Activated CD8-positive, alpha-beta memory T cell treated with anti-CD3 and anti-CD28 coated beads, Interleukin-2, amount 50 U/mL, for 4 hours (primary cell): ENCODE measurements at places on chromosomes 1 and 21.

- DNase-seq, result no peak
Measured at GRCh38 chr1:118136187-118136941, 48.7 kb downstream of the SPAG17 start.

GRCh38 chr21:27818847-27819246 lies 852.0 kb upstream of the ADAMTS5 start:
- DNase-seq, result no peak

- no peak for DNase-seq
Measured at GRCh38 chr1:22189619-22190018, 46.7 kb upstream of the WNT4 start.

DNA sequence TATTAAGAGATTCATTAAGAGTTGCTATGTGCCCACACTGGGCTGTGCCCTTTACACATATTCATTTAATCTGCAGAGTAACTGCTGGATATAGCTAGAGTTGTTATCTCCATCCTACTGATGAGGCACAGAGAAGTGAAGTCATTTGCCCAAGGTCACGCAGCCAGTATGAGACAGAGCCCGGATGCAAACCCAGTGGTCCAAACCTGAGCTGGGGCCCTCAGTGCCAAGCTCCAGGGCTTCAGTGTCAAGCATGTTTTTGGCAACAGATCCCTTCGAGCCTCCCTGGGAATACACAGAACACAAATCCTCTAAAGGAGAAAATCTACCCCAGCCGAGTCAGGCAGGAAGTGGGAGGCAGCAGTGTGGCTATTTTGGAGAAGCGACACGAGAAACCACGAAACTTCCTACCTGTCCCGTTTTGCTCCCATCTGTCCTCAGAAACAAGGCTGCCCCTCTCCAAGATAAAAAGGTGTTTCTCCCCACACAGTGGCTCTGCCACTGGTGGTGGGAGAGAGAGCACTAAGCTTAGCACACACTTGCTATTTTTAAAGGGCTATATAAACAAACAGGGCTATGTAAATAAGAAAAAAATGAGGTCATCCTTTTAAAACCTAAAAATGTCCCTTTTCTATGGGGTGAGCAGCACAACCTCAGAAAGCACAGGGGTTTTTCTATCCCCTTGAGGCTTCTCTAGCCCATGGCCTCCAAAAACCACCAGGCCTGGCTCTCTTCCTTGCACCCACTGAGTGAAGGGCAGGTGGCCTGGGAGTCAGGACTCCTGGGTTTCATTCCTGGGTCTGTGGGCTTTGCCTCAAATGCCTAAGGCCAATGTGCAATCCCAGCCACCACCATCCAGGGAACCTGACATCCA lies 138.6 kb upstream of the EDN2 start:
- no peak for DNase-seq

GRCh38 chr1:59276439-59276851 lies 20.4 kb upstream of the FGGY start:
- DNase-seq, result no peak

DNA sequence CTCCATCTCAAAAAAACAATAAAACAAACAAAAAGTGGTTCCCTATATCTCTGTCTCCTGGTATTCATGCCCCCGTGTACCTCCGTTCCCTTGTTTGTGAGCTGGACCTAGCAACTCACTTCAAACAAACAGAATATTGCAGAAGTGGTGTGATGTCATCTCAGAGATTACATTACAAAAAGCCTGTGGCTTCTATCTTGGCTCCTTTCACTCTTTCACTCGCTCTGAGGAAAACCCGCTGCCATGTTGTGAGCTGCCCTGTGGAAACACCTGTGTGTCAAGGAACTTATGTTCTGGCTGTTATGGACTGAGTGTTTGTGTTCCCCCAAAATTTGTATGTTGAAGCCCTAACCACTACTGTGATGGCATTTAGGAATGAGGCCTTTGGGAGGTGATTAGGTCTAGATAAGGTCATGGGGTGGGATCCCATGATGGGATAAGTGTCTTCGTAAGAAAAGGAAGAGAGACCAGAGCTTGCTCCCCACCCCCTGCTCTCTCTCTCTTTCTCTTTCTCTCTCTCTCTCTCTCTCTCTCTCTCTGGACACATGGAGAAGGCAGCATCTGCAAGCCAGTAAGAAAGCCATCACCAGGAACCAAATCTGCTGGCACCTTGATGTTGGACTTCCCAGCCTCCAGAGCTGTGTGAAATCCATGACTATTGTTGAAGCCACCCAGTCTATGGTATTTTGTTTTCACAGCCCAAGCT lies 7.4 kb upstream of the HYI start:
- no peak for DNase-seq

- DNase-seq, result no peak
Measured at GRCh38 chr1:205350691-205351141, 6.0 kb downstream of the KLHDC8A start.

DNA sequence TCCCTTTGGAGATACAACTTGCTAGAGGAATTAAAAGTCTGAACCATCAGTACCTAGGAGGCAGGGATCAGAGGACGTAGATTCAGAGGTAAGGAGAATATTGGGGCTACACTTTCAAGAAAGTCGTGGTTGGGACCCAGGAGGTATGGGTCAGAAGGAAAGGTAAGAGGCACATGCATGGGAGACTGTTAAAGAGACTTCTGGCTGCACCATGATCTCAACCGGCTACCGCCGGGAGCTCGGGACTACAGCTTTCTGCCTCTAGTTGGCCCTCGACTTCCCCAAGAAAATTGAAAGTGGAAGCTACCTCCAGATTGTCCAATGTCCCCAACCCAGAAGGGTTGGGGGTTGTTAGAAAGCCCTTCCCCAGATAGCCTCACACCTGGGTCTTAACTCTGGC lies 355.7 kb upstream of the TMPRSS15 start:
- no peak for DNase-seq

DNA sequence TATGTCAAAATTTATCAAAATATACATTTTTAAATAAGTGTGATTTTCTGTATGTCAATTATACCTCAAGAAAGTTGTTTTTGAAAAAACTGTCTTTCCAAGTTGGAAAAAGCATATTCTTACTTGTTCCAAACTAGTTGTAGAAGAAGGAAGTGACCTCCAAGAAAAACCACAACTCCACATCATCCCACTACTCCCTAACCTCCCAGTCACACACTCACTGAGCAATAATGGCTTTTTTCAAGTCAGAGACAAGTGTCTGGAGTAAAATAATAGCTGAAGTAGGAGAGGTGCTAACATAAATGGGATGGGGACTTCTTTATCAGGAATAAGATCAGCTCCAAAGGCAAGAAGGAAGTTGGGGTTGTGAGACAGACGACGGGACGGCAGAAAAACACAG lies 13.4 kb downstream of the EPRS1 start:
- no peak for DNase-seq

GRCh38 chr1:94316836-94317789 lies 79.7 kb upstream of the ARHGAP29 start:
- no peak for DNase-seq

- DNase-seq, result no peak
Measured at GRCh38 chr1:42736152-42736551, 3.9 kb downstream of the CLDN19 start.

- DNase-seq, result peak; percentile 47
Measured at GRCh38 chr1:95116580-95117206, 462 bp upstream of the TLCD4 start.

DNA sequence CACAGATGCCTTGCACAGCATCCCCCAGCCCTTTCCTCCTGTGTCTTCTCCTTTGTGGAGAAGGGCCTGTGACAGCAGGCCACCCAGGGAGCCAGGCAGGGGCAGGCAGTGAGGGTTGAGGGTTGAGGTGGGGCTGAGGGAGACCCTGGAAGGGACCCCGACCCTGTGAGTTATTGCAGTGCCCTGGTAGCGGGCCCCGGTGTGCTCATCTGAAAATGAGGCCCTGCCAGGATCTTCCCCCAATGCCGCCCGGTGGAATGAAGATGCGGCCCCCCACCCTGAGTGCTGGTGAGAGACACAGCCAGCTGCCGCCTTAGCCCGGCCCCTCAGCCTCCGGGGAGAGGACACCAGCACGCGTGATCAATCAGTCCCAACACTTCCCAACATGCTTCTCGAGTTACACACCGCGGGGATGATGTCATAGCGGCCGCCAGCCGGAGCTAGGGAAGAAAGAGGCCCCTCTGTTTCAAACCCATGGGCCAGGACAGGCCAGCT lies 36.2 kb upstream of the ACTRT2 start:
- no peak for DNase-seq

DNA sequence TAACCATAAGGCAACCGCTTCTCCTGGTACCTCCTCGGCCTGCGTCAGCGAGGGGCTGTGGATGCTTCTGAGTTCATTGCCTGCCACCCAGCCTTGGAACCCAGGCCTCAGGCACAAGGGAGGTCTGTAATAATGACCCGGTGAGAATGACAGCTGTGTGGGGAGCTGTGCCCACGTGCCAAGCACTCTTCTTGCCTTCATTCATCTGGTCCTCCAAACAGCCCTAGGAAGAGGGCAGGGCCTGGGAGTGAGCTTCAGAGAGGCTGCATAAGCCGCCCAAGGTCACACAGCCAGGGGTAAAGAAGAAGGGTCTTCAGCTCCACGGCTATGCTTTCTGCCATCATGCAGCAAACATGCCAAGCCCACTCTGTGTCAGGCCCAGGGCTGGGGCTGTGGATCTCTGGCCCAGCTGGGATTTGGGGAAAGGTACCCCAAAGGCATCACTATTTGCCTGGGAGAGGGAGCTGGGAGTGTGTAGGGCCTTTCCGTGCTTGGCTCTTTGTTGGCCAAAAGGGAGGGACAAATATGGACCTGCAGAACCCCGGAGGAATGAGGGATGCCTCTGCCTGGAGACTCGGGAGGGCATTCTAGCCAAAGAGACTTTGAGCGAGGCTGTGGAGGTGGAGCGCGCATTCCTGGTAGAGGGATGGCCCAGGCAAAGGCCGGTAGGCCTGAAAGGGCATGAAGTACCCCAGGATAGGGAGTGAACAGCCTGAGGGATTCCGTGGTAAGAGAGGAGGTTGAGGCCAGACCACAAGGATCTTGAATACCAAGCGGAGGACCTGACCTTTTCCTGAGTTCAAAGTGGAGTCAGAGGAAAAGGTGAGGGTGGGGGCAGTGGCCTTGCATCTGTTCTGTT lies 10.1 kb upstream of the EDN2 start:
- no peak for DNase-seq

- no peak for DNase-seq
Measured at GRCh38 chr1:24308365-24309015, 10.7 kb upstream of the GRHL3 start.

GRCh38 chr1:202967684-202968281 lies 726 bp upstream of the CYB5R1 start:
- DNase-seq, result no peak

GRCh38 chr1:24248859-24249258 lies 61.8 kb upstream of the IFNLR1 start:
- DNase-seq, result no peak

DNA sequence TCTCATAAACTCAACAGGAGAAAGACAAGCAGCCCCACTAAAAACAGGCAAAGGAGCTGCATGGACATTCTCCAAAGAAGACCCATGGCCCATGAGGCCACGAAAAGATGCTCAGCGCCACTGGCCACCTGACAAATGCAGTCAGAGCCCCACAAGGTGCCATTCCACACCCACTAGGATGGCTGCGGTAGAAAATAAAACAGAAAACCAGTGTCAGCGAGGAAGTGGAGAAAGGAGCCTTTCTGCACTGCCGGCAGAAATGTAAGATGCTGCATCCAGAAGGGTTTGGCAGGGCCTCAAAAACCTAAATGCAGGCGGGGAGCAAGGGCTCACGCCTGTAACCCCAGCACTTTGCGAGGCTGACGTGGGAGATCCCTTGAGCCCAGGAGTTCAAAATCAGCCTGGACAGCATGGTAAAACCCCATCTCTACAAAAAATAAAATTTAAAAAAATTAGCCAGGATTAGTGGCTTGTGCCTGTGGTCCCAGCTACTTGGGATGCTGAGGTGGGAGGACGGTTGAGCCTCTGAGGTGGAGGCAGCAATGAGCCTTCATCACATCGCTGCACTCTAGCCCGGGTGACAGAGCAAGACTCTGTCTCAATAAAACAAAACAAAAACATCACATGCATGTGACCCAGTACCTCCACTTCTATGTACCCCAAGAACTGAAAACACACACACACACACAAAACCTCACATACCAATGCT lies 4.2 kb downstream of the WNT9A start:
- DNase-seq, result no peak

DNA sequence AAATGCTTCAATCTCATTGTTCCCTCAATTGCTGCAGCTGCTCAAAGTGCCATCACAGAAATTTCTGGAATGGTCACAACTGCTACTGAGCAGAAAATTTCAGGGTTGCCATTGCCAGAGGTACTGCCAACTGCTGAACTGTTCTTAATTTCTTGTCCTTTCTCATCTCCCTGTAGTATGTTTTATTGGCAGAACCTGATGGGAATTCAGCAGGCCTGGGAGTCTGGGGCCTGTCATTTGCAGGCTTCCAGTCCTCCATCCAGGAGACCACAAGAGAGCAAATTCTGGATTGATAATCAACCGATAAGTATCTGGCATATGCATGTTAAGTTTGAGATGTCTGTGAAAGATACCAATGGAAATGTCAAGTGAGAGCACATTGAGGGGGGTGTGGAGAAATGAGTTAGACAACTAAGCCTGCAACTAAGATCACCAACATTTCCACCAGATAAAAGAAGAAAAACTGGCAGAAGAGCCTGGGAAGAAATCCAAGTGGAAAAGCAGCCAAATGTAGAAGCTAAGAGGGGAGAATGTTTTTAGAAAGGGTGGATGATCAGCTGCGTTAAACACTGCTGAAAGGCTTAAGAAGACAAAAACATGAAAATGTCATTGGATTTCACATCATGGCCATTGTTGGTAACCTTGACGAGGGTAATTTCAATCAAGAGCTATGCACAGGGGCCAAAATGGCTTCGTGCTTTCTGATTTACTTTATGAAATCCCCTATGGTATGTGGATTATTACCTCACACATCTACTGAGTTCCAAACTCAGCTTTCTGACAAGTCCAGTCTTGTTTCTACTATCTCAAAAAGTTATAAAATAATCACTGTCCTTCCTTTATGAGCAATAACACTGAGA lies 648.1 kb downstream of the PLPP3 start:
- no peak for DNase-seq

DNA sequence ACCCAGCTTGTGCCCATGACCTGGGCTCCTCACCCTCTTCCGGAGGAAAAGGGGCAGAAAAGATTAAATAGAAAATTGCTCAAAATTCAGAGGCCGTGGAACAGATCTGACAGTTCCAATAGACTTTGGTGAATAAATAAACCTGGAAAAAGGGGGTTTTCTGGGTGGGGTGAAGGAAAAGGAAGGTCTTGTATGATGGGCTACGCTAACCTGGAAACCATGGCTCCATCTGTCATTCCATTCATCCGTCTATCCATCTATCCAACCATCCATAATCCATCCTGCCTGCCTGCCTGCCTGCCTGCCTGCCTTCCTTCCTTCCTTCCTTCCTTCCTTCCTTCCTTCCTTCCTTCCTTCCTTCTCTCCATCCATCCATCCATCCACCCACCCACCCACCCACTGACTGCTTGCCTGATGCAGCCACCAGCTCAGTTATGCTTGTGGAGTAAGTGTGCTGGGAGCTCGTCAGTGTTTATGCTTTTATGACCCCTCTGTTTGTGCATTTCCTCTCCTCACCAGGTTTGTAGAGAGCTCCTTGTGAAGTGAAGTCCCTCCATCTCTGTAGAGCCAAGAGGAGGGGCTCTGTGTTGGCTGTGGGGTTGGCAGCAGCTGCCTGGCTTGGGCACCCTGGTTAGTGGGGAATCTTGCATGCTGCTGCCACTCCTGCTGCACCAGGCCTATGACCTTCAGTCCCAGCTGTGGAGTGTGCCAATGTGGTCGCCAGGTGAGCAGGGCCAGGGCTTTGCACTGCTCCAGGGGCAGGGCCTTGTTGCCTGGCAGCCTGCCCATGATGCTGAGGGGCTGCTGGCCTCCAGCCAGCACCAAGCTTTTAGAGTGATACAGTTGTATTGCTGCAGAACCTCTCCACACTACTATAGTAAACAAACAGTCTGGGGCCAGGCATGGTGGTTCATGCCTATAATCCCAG lies 16.0 kb upstream of the POU3F1 start:
- no peak for DNase-seq
